ENCODE measurements at places on chromosomes 2 and 18.

DNA sequence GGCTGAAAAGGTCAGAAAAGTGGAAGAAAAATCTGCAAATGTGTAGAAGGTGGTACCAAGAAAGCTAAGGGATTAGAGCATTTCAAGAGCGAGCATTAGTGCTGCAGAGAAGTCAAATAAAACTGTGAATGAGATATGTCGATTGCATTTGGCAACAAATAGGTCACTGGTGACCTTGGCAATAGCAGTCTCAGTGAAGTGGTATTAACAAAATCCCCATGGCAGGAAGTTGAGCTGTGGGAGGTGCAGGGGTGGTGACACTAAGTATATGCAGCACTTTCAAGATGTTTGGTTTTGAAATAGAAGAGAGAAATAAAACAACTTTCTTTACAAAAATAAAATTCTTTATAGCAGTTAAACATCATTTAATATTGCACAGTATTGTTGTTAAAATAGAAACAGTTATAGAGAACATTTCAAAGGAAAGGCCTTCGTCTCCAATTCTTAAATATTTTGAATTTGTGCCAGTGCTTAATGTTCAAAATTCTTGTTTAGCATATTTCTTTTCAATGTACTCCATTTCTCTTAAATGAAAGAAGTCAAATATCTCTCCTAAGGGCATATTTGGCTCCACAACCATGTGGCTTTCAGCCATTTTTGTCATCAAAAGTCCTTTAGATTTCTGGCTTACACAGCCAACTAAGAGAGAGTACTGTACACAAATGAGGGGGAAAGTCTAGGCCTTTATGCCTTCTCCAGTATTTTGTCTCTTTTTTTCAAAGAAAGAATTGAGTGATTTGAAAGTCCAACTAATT lies 443.0 kb upstream of the MMADHC start:
- DNase-seq, result no peak

DNA sequence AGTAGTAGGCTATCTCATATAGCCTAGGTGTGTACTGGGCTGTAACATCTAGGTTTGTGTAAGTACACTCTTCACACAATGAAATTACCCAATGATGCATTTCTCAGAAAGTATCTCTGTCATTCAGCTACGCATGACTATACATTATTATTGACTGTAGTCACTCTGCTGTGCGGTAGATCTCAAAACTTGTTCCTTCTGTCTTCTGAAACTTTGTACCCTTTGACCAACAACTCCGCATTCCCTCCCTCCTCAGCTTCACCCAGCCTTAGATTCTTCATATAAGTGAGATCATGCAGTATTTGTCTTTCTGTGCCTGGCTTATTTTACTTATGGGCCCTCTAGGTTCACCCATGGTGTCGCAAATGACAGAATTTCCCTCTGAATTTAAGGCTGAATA lies 49.0 kb downstream of the TAF1B start:
- DNase-seq, result no peak

DNA sequence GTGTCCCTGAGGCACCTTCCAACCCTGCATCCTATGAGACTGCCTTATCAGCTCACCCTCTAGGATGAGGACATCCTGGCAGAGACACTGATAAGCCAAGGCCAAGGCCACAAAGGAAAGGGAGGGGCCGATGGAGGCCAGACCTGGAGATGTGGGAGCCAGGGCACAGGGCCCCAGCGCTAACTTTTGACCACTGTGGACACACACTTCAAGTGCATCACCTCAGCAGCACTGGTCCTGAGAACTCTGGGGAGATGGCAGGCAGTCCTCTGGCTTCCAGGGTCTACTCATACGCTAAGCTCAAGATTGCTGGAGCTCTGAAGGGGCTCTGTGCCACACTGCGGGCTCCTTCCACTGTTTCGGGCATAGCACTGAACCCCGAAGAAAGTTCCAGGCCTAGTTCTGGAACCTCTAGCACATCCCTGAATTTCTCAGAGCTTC lies 100.2 kb upstream of the ID2 start:
- DNase-seq, result no peak

- DNase-seq, result no peak
Measured at GRCh38 chr2:73291093-73291460, 2.3 kb downstream of the EGR4 start.

DNA sequence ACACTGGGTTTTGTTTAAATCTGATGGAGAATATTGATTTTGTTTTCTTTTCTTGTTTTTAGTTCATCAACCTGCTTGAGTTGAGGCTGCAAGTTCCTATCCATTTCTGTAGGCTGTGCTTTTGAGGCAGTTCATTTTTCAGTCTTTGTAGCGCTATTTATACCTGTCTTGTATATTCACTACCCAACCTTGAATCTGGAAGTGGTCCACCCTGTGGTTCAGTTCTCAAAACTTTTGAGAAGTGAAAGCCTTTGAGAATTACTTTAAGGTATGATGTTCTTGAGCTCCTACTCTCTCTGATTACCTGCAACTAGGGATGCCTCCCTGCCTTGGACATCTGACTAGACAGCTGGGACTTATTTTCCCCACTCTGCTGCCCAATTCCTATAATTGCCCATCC lies 53.5 kb upstream of the KCNE4 start:
- no peak for DNase-seq

GRCh38 chr18:74083557-74083952 lies 64.1 kb downstream of the FBXO15 start:
- DNase-seq, result no peak

- DNase-seq, result no peak
Measured at GRCh38 chr2:152920846-152921245, 202.4 kb downstream of the ARL6IP6 start.

- no peak for DNase-seq
Measured at GRCh38 chr2:10101491-10101890, 21.0 kb upstream of the RRM2 start.

DNA sequence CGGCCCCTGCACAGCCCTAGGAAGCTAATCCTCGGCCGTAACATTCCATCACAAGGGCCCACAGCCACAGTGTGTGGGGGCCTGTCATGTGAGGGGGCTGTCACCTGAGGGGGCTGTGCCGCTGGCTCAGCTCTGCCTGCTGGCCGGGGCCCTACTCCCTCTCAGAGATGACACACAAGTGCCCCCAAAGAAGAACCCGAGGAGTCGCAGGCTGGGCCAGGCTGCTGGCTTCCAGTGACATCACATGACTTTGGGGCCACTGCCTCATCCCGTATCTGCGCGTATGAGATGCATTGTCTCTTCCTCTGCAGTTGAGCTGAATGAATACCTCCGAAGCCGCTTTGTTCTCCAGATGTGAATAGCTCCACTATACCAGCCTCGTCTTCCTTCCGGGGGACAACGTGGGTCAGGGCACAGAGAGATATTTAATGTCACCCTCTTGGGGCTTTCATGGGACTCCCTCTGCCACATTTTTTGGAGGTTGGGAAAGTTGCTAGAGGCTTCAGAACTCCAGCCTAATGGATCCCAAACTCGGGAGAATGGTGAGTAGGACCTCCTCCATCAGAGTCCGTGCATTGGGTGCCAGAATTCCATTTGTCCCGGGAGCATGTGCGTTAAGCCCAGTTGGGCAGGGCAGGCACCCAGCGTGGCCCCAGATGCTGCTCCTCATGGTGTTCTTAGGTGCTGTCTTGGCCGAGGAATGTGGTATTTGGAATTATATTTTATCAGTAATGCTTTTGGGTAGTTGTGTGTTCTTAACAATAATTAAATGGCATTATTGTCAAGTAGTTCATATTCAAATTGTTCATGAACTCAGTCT lies at the start of gene CNDP1:
Gene CNDP1, plus strand, starts transcription at position 351 of the 820 bp plus-strand sequence. Its CDS starts 168 bp downstream, at position 519.
- DNase-seq, result no peak

DNA sequence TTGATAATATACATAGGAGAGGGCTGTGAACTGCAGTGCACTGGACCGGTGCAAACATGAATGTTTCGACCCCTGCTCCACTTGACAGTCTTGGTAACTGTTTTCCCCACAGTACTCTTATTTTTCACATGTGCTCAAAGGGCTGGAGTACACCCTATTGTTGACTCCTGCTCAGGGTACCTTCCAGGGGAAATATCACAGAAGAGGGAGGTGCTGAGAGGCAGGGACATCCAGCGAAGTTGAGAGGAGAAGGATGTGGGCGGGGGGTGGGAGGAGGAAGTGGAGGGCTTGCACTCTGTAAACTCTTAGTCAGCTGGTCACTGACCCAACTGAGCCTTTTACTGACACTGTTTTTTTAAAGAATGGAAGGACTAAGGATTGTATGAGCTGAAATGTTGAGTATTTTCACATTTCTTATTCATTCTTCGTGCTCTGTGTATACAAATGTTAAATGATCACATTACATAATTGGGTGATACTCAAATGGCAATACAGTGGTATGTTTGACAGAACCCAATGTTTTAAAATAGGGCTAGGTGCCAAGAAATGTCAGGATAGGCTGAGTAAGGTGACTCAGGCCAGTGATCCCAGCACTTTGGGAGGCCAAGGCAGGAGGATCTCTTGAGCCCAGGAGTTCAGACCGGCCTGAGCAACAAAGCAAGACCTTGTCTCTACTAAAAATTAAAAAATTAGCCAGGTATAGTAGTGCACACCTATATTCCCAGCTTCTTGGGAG lies 10.0 kb downstream of the INPP4A start:
- no peak for DNase-seq

DNA sequence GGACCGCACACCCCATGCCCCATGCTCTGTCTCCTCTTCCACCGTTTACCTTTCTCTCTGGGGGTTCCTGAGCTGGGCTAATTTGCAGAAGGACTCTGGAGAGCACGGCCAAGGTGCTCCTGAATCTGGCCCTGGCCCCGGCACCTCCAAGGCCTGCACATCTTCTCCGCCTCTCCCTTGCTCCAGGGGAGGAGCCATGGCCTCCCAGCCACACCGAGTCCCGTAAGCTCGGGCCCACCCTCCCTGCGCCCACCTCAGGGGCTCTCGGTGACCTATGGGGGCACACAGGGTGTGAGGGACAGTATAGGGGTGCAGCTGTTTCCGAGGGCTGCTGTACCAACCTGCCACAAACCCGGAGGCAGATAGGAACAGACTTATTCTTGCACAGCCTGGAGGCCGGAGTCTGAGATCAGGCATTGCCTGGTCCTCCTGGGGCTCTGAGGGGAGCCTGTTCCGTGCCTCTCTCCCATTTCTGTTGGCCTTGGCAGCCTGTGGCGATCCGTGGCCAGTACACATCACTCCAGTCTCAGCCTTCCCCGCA lies 127.3 kb upstream of the GPC1 start:
- no peak for DNase-seq
